ENCODE measurements at places on chromosomes 12 and 14.

- DNase-seq: no peak
Measured at GRCh38 chr12:107092669-107093416, 506 bp downstream of the CRY1 start.

DNA sequence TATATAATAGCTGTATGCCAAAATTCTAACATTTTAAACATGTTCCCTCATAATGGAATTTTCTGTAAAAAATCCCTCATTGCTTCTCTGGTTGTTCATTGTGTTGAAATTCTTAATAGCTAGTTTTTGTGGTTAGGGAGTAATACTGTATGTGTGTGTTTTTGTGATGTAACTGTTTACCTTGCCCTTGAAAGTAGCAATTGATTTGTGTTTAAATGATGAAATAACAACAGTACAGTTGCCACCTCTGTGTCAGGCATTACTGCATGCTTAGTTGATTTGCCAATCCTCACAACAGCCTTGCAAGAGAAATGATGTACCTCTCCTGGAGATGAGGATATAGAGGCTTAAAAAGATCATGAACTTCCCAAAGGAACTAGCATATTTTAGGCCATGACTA, 94.9 kb downstream of the DAAM1 start:
- no peak for DNase-seq

DNA sequence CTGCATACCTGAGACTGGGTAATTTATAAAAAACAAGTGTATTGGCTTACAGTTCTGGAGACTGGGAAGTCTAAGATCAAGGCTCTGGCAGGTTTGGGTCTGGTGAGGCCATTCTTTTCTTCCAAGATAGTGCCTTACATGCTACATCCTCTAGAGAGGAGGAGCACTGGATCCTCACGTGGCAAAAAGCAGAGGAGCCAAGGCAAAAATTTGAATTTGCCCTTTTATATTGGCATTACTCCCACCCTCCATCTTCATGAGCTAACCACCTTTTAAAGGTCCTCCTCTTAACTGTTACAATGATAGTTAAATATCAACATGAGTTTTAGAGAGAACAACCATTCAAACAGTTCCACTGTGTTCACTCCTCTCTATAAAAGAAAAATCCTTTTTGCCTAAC, 286.3 kb upstream of the SEL1L start:
- no peak for DNase-seq

DNA sequence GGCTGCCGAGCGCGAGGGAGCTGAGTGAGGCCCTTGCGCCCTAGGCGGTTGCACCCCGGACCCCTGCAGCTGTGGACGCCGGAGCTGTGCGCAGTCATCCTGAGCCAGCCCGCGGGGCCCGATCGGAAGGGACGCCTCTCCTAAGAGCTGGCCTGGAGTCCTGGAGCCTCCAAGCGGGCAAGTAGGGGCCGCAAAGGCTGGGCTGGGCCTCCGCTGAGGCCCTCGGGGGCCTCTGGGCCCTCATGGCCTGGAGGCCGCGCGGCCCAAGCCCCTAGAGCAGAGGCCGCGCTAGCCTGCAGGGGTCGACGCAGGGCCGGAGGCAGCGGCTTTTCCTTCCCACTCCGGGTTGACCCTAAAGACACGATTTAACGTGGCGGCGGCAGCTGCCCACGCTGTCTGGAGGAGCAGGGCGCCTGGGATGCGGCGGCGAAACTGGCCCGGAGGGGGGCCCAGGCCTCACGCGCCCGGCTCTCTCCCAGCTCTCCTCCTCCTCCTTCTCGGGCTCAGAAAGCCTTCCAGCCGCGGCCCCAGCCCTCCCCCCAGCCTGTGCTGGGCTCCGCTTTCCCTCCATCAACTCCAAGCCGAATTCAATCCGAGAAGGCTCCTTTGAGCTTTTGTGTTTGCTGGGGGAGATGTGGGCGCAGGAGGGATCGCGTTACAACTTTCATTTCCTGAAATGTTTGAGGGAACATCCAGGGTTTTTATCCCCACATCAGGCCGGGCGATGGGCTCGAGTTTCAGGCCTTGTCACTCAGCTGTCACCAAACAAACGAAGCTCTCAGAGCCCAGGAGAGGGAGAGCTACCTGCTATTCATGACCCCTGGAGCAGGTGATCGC, 11.6 kb downstream of the SIX1 start:
- no peak for DNase-seq

DNA sequence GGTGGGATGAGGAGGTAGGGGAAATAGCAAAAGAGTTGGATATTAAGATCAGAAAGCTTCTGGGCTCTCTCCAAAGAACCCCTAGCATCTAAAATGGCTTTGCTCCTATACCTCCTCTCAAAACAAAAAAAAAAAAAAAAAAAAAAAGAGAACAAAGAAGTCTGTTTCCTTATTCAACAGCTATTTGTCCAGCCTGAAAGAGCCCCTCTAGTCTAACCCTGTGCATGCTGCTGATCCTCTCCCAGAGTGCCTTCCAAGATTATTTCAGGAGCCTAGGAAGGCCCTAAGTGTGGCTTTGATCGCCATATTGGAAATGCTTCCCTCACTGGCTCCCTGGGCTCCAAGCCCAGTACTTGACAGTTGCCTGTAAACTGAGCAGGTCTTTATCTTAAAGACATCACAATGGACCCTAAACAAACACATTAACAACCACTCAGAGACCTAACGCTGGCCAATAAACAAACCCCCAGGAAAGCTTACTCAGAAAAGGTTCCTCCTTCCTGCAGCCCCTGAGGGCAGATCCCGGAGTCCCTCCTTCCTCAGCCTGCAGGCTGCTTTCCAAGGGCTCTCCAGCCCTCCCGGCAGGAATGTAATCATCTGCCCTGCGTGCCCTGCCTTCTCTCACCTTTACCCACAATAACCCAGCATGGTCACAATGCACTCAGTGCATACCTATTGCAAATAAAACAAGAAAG, 17.4 kb upstream of the COL2A1 start:
- no peak for DNase-seq

GRCh38 chr12:105365231-105365630, 34.7 kb downstream of the C12orf75 start:
- no peak for DNase-seq

- DNase-seq: no peak
Measured at GRCh38 chr14:36852981-36853691, 191.5 kb downstream of the PAX9 start.

GRCh38 chr12:124370851-124371250, 76.0 kb downstream of the RFLNA start:
- DNase-seq: no peak

DNA sequence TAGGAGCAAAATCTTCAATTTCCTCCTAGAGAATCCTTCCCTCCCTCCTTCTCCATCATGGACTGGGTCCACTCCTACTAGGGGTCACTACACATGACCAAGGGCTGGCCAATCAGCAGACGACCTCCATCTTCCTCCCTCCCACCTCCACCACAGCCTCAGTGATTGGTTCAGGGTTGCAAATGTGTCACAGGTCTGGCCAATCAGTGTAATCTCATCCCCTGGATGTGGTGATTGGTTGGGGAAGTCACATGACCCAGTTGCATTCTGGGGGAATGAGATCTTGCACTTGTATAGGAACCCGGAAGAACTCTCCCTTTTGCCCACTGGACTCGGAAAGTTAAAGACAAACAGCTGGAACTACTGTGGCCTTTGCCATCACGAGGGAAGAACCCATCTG, 169.2 kb downstream of the PIWIL1 start:
- no peak for DNase-seq

- DNase-seq: no peak
Measured at GRCh38 chr14:96066976-96067375, 27.8 kb downstream of the C14orf132 start.

- DNase-seq: no peak
Measured at GRCh38 chr12:103178366-103179080, 221.0 kb downstream of the ASCL1 start.

- no peak for DNase-seq
Measured at GRCh38 chr12:94139816-94140215, 8.6 kb upstream of the PLXNC1 start.

DNA sequence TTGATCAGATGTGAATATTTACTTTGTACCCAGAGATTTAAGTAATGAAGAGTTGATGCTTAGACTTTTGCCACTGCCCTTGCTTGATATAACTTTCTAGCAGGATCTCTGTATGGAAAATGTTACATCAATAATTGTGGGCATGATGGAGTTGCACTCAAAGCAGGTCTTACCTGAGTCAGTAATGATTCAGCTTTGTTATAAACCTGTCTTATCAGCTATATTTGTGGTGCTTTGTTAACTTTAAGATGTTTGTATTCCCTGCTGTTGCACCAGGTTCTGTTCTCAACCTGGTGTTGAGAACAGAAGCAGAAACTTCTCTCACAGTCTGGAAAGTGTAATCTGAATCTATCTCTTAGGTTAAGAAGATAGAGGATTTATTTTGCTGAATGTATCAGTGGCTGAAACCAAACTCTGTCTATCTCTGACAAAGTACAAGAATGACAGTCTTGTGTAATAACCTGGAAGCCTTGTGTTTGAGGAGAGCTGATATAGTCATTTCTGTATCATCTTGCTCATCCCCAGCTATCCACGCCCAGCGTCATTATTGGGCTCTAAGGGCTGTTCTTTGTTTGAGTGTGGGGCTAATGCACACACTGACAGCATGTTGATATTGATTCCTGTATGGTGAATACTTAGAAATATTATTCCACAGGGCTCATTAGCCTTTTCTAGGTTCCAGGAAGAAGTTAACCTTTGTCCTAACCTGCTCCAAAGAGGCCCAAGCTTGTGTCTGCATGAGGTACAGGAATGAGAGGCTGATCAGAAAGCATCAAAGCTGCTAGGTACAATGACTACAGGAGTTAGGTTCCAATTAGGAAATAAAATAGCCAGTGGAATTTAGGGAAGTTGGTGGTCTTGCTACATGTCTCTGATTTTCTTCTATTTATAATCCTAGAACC, 3.6 kb downstream of the AKAP6 start:
- DNase-seq: no peak

Measured in cortex of kidney (tissue), 1 donor.